ENCODE measurements at places on chromosomes 1 and 21.

DNA sequence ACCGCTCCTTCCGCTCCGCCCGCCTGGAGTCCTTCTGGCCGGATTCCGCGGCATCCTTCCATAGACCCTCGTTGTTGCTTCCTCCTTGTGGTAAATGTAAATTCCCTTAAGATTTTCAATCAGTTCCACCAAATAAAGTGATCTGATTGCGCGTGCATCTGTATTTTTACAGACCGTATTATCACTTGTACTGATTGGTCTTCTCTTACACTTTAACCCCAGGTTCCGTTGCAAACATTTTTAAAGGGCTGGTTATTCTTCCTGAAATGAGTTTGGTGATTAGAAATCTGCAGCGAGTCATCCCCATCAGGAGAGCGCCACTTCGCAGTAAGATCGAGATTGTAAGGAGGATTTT is 483 bp downstream of the YBEY start:
- DNase-seq = no peak

DNA sequence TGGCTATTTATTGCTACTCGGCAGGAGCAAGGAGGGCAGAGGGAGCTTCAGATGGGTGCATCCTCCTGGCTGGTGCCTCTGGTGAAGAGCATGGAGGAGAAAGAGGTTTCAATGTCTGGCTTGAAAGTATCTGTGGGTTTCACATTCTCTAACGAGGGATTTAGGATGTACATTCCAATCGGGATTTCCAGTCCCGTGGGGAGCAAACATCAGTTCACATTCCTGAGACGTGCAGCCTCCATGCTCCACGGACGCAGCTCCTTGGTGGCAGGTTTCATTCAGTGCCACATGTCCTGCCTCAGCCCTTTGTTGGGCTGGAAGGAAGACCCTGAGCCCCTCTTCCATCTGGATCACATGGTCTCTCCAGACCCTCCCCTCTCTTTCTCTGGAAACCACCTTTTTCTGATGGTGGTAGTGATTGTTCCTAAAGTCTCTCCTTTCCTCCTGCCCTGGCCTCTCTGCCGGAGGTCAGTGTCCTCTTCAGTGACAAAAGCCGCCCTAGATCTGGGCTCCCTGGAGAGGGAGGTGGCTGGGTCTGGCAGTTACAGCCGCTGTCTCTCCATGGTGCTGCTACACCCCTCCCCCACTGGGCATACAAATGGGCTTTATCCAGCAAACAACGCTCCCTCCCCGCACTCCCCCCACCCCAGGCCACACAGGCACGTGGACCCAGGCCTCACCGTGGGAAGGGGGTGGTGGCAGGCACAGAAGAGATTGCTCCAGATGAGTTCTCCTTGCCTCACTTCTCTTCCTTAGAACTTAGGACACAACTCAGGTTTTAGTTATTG is 826 bp upstream of the CA14 start:
- no peak for DNase-seq

DNA sequence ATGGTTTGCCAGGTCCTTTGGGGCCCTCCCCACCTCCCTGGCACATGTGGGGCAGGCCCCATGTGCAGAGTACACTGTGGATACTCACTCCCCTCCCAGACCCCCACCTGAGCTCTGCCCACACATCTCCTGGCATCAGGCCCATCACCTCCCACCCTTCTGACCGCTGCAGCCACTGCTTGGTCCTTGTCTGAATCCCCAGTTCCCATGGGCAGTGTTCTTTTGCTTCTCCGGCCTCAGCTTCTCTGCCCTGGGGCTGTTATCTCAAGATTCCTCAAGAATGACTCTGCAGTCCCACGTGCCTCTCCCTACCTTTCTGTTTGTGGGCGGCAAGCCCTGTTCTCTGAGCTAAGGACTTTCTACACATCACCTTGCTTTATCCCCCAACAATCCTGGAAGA is 187.7 kb upstream of the EDN2 start:
- no peak for DNase-seq

DNA sequence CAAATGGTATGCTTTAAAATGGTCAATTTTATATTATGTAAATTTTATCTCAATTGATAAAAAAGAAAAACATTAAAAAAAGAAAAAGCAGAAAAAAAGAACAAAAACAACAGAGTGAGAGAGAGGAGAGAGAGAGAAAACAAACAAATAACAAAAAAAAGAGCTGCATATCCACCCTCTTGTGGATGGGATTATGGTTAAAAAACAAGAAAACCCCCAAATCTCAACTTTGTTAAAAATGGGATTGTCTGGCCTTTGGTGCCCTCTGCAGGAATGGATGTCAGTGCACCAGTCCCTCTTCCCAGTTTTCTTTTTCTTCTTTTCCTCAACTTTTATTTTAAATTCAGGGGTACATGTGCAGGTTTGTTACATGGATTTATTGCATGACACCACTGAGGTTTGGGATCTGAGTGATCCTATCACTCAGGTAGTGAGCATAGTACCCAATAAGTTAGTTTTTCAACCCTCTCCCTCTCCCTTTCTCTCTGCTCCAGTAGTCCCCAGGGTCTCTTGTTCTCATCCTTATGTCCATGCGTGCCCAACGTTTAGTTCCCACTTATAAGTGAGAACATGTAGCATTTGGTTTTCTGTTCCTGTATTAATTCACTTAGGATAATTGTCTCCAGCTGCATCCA is 28.1 kb downstream of the RNF187 start:
- peak; percentile 14 for DNase-seq

DNA sequence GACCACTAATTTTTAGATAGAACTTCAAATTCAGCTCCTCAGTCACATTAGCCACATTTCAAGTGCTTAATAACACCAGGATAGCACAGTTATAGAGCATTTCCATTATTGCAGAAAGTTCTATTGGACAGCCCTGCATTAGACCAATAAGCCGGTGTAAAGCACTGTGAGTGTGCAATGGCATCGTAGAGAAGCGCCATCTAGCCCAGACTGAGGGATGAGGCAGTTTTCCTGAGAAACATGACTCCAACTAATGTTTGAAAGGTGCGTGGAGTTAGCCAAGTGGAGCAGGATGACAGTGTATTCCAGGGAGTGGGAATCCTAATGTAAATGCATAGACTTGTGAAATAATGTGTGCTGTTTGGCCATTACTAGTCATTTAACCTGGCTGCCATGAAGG is 7.7 kb downstream of the RPE65 start:
- DNase-seq = no peak

- no peak for DNase-seq
Measured at GRCh38 chr21:24353492-24353891, 1253.8 kb downstream of the MRPL39 start.

DNA sequence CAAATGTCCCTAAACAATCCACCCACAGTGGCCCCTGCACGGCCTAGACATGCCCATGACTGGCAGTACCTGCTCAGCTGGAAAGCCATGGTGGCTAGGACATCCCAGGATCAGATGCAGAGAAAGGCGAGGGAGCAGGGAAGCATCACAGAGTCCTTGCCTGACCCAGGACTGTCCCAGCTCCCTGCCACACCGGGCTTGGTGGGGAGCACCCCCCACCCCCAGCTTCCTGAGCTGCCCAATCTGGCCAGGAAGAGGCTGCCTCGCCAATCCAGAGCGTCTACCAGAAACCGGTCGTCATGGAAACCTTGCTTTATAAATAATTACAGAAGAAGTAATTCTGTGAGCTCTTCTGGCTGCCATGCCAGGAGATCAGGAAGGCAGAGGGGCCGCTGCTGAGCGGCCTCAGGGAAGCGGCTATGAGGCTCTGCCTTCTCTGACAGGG is 34.8 kb downstream of the ACOT7 start:
- no peak for DNase-seq

DNA sequence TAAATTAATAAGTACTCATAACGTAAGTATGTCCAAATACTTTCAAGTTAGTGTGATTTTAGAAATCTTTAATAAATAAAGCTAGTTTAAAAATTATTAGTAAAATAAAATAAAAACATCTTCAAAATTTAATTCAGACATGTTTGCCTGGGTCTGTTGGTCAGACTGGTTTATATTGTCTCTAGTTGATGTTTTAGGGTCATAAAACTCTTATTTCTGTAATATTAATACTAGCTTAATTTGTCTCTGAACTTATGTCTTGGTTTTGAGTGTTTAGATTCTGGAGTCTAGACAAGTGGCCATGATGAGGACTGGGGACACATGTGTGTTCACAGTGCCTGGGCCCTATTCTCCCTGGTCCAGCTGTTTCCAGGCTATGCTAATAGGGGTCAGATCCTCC is 184.5 kb upstream of the TNR start:
- no peak for DNase-seq

GRCh38 chr1:237507005-237507404 is 383.7 kb downstream of the ZP4 start:
- no peak for DNase-seq

- no peak for DNase-seq
Measured at GRCh38 chr1:212981571-212982328, 31.4 kb downstream of the VASH2 start.

Data from activated gamma-delta T cell treated with anti-CD3 and anti-CD28 coated beads, Interleukin-2, amount 50 U/mL, for 16 hours (primary cell).